ENCODE measurements at places on chromosomes 7 and 10.

DNA sequence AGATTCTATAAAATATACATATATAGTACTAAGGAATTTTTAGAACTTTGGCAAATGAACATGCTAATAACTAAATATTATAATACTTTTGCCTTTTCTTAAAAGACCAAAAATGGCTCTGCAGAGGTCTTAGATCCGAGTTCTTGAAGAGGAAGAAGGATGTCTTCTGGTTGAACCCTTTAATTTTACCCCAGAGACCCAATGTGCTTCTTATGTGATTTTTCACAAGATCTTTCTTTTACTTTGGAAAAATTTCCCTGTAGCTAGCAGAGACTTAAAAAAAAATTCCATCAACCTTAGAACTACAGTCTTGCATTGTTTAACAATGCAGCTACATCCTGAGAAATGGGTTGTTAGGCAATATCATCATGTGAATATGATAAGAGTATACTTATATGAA lies 663.2 kb downstream of the PARD3 start:
- DNase-seq = no peak

DNA sequence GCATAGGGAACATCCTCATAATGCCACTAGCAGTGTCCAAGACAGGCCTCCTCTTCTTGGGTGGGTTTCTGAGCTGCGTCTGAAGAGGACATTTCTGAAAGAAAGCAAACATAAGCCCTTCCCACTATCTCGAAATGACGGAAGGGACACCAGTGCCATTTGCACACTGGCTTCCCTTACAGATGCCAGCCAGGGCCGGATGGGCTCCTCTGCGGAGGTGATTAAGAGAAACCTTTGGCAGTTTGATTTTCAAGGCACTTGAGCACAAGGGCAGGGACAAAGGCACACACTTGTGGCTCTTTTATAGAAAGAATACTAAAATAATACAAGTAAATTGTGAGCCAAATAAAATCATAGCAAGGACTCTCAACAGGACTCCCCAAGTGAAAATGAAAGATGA lies 106.6 kb upstream of the CELF2 start:
- DNase-seq = no peak

GRCh38 chr7:47771990-47772360 lies 176.3 kb downstream of the PKD1L1 start:
- no peak for DNase-seq

GRCh38 chr7:155374276-155375252 lies 76.9 kb downstream of the INSIG1 start:
- DNase-seq = no peak

DNA sequence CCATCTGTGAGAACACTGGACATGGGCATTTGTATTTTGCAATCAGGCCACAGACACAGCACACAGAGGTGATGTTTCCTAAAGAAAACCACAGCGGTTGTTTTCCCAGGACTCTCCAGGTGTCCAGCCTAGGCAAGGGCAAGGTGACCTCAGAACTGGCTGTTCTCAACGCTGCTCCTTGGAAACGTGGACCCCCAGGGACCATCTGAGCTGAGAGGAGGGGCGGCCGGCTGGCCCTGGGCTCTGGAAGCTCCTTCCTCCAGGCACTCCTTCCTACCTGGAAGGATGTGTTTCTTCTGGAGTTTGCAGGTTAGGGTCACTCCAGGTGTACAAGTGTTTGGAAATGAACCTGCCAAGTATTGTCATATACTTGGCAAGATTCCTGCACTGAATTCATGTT lies 103.1 kb downstream of the ADARB2 start:
- DNase-seq = no peak

GRCh38 chr7:158821171-158822031 lies 7.9 kb downstream of the ESYT2 start:
- DNase-seq = peak; percentile 68

- no peak for DNase-seq
These were observed 23.6 kb downstream of the BEND7 start for GRCh38 chr10:13505052-13505680.

- DNase-seq = no peak
These were observed 200.4 kb downstream of the TAX1BP1 start for GRCh38 chr7:27940341-27940740.

- DNase-seq = no peak
These were observed 18.2 kb downstream of the CYP17A1 start for GRCh38 chr10:102819054-102819453.

DNA sequence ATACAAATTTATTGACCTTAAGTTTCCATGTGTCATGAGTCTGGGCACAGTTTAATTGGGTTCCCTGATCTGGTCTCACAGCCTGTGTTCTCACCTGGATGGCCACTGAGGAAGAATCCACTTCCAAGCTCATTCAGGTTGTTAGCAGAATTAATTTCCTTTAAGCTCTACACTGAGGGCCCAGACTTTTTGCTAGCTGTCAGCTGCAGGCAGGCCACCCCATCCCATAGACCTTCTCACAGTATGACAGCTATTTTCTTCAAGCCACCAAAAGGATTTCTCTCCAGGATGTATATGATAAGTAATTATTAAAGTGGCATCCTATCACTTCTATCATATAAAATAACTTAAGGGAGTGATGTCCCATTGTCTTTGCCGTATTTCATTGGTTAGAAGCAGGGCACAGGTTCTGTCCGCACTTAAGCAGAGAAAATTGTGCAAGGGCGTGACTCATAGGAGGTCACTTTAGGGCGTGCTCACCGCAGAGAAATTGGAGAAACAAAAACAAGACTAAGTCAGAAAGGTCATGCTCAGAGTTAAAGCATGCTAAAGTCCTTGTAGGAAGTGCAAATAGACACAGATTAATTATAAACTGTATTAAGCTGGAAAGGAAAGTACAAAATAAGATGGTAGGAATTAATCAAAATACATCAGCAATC lies 109.9 kb downstream of the AHR start:
- DNase-seq = peak; percentile 82

DNA sequence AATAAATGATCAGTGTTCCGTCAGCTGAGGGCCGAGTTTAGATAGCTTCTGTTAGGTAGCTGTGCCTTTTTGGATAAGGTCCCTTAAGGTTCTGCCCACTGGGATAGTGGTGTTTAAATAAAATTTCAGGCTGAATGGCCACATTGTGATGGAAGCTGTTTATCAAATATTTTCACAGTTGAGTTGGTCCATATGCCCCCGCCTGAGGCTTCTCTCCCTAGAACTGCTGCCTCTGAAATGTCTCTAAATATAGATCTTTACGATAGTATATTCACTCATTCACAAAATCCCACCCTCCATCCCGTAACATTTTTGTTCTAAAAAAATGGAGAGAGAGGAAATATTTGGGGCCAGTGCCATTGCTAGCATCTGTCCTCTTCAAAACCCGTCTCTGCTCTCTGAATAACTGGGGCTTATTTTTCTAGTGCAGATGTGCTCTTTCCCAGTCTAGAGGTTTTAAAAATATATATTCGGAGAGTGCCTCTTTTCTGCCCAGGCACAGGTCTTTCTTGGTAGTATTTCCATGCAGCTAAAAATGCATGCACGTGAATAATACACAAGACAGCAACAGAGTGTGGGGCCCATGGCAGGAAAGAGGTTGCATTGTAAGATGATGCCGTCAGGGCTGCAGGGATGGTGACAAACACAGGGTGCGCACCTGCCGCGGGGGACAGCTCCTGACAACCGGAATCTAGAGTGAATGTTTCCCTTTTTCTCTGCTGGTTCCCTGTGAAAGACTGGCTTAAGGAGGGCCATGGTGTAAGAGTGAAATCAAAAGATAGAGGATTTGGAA lies 105.4 kb upstream of the BTBD16 start:
- no peak for DNase-seq

DNA sequence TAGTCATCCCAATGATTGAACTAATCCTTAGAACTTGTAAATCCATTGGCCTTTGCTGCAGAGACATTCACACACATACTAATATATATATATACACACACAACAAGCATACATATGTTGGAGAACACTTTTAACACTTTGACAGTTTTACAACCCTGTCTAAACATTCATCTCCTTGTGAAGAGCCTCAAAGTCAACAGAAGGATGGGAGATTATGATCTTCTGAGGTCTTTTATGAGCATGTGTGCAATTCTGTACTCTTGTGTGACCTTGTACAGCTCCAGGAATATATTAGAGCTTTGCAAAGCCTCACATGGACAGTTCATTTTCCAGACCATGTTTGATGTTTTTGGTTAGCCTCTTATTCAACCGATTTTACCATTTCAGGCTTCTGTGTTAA lies 589.0 kb downstream of the NXPH1 start:
- no peak for DNase-seq

- DNase-seq = no peak
These were observed 138.5 kb downstream of the SLIT1 start for GRCh38 chr10:97047083-97047736.

DNA sequence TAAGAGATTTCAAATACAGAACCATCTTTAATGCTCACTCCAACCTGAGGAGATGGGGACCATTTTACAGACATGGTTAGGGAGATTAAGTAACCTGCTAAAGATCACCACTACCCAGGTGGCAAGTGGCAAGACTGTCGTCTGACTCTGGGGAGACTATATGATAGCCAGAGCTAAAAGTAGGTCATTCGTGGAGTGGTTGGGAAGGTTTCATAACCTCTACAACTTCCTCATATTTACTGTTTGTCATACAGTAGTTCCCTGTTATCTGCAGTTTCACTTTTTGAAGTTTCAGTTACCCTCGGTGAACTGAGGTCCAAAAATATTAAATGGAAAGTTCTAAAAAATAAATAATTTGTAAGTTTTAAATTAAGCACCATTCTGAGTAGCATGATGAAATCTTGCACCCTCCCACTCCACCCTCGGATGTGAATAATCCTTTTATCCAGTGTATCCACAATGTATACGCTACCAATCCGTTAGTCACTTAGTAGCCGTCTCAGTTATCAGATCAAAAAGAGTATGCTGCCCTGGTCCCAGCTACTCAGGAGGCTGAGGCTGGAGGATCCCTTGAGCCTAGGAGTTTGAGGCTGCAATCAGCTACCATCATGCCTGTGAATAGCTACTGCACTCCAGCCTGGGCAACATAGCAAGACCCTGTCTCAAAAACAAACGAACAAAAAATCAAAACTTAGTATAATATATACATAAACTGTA lies 14.9 kb upstream of the LGI1 start:
- no peak for DNase-seq

GRCh38 chr7:138982204-138982623 lies 1.0 kb upstream of the KIAA1549 start:
- DNase-seq = no peak

GRCh38 chr7:23098460-23098859 lies 7.1 kb upstream of the KLHL7 start:
- DNase-seq = no peak

DNA sequence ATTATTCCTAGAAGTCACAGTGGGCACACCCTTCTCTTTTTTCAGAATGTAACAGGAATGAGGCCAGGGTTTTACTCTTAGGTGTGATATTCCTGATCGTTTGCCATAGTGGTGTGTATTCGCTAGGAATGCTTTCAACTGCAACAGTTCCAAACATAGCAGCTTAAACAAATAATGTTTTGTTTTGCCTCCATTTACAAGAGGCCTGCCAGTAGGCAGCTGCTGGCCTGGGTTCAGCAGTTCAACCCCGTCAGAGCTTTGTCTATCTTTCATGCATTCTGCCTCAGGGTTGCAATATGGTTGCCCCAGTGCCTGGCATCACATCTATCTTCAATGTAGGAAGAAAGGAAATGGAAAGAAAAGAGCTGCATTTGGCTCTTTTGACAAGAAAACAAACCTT lies 21.7 kb upstream of the RET start:
- no peak for DNase-seq

DNA sequence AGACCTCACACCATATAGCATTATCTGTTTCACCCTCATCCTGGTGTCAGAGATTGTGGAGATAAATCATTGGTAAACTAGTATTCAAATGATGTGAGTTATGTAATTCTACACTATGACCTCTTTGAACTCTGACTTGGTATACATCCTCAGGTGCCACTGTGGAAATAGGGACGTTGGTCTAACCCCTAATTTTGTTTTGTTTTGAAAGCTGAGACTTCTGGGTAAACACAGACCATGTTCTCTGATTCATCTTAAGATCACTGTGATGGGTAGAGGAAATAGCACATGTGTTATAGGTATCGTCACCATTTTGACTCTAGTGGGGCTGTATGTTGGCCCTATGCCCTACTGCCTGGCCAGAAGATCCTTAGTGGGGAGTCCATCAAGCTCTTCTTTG lies 241.6 kb downstream of the CCDC7 start:
- no peak for DNase-seq

DNA sequence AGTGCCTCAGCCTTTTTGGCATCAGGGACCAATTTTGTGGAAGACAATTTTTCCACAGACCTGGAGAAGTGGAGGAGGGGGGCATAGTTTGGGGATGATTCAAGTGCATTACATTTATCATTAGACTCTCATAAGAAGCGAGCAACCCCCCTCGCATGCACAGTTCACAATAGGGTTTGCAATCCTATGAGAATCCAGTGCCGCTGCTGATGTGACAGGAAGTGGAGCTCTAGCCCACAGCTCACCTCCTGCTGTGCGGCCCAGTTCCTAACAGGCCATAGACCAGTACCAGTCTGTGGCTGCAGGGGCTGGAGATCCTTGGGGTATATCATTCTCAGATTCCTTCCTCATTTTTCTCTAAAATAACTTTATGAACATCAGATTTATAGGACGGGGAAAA lies 50.8 kb downstream of the ATAD1 start:
- DNase-seq = no peak

DNA sequence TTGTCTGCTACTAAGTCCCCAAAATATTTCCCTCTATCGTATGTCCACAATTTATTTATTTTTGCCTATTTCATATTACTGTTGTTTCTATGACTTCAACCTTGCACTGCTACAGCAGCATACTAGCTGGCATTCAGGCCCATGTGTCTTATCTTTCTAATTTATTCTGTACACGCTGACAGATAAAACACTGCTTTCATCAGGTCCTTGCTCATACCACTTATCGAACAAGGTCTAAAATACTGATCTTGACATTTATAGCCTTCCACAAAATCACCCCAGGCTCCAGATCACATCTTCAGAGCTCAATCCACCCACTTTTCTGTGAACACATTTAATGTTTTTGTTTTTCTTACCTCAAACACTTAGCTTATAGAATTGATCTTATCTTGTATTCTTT lies 374.6 kb downstream of the THSD7A start:
- no peak for DNase-seq

DNA sequence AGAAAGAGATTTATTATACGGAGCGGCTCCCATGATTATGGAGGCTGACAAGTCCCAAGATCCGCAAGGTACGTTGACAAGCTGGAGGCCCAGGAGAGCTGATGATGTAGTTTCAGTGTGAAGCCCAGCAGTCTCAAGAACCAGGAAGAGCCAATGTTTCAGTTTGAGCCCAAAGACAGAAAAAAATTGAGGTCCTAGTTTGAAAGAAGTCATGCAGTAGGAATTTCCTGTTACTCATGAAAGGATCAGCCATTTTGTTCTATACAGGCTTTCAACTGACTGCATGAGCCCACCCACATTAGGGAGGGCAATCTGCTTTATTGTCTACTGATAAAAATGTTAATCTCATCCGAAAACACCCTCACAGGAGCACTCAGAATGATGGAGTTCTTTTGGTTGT lies 51.5 kb downstream of the CCDC71L start:
- peak; percentile 26 for DNase-seq

GRCh38 chr10:74824184-74824899 lies 2.1 kb upstream of the KAT6B start:
- no peak for DNase-seq

- DNase-seq = no peak
These were observed 501.5 kb downstream of the LRMDA start for GRCh38 chr10:75932921-75933320.
